GM12878 (cell line): ENCODE measurements at places on chromosomes 13 and 19.

- DNase-seq = no peak
Measured at GRCh38 chr13:112951674-112952371, 17.2 kb upstream of the MCF2L start.

DNA sequence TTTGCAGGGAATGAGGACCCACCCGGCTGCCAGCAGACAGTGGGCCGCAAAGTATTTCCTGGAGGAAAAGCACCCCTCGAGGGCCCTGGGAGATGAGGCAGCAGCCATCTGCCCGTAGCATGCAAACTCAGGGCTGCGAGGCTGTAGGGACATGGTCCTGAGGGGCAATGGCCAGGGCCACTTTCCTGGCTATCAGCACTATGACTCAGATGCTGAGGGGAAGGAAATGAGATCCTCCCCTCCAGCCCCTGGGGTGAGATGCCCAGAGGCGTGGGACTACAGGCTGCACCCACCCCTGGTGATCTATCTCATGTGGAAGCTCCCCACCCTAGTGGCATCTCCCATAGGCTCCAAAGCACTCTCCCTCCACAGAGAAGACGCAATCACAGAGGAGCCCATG is 80.1 kb downstream of the SLC7A1 start:
- no peak for DNase-seq

GRCh38 chr19:46309056-46309455 is 12.2 kb downstream of the HIF3A start:
- no peak for DNase-seq

DNA sequence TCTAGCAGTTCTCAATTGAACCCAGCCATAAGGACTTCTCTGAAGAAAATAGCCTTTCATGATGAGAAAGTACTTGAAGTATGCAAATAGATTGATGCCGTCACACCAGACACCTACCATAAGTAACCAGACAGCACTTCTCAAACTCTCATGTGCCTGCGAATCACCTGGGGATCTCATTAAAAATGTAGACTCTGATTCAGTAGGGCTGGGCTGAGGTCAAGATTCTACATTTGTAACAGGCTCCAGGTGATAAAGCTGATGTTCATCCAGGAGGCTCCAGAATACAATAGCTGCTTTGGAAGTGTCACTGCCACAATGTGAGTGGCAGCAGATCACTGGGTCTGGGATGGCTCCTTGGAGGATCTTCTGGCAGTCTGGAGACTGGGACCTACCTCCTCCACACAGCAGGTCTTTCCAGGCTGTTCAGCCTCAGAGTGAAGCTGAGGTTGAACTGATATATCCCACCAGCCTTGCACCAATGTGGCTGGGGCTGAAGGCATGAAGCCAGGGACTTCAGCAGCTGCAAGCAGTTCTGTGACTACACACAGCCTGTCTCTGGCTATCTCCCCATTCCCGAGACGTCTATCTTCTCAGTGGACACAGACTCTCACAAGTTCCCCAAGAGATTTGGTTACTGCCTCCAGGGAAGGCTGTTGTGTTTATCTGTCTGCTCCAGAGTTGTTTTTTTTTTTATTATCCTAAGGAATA is 9.1 kb downstream of the MBNL2 start:
- no peak for DNase-seq

GRCh38 chr19:53906211-53907192 is 2.6 kb upstream of the CACNG7 start:
- no peak for DNase-seq

DNA sequence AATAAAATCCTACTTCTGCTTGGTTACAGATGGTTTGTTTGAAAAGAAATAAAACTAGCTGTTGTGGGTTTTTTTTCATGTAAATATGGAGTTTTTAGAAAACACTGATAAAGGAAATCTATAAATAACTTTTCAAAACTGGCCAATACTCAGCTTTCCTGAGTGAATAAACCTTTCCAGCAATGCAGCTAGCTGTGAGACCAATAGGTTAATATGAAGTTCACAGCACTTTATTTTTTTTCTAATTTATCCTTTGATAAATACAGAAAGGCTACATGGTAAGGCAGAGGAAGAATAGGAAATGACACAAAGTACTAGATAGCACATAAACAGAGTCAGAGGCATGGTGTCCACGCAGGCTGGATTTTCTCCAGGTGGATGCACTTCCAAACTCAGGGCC is 154.0 kb downstream of the COG6 start:
- no peak for DNase-seq

DNA sequence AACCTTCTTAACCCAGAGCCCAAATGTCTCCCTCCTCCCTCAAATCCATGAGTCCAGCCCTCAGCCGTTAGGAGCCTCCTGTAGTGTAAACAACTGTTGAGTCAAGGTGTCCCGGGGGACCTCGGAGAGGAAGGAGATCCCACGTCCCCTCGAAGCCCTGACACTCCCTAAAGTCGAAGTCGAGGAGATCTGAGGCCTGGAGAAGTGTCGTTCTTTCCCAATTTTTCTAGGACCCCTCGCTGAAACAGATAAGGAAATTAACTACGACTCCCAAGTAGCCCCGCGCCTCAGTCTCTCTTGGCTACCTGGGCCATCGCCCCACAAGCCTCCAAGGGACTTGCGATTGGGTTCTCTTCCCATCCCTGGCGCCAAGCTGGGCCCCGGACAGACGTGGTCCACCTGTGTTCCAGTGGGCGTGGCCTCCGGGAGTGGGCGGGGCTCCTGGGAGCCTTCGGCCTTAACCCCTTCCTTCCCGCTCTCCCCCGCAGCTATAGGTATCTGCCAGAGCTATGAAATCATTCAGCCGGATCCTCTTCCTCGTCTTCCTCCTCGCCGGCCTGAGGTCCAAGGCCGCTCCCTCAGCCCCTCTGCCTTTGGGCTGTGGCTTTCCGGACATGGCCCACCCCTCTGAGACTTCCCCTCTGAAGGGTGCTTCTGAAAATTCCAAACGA is 869 bp downstream of the GFY start:
- no peak for DNase-seq

DNA sequence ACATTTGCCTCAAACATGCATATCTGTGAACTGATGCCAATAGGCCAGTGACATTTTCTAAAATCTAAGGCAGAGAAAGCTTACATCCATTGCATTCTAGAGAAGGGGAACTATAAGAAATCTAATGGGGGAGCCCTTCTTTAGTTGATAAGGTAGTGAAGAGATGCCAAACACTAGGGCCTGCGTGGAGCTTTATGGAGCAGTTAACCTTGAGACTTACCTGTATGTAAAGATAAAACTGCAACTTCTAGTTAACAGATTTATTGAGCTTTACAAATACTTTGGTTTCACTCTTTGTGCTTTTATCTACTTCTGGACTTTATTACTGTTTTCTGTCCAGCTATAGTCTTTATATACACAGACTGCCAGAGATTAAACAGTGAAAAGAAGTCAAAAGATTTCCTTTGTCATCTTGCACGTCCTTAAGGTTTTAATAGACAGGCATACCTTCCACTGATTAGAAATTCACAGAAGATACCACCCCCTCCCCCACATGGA is 457.6 kb downstream of the KLF12 start:
- DNase-seq = no peak

DNA sequence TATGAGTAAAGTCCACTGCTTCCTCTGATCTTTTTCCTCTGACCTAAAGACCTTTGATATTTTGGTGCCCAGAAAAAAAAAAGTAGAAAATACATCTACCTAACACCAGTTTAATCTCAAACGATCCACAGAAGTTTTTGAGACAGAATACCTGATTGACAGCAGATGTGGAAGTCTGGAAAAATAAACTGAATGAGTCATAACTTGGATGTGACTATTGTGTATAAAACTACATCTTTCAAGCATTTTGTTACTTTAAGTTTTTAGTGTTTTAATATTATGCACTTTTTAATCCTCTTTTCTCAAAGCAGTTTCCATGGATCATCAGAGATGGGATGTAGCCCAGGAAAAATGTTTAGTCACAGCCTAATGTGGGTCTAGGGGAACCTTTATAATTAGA is 216.1 kb downstream of the SLITRK1 start:
- DNase-seq = no peak

GRCh38 chr13:97335488-97336134 is 98.4 kb upstream of the RAP2A start:
- no peak for DNase-seq

- DNase-seq = no peak
Measured at GRCh38 chr13:101875717-101876393, 423.4 kb downstream of the ITGBL1 start.

GRCh38 chr19:41924151-41925145 is 3.8 kb downstream of the ERFL start:
- DNase-seq = no peak

GRCh38 chr19:50663482-50663790 is 14.2 kb downstream of the C19orf81 start:
- DNase-seq = no peak

DNA sequence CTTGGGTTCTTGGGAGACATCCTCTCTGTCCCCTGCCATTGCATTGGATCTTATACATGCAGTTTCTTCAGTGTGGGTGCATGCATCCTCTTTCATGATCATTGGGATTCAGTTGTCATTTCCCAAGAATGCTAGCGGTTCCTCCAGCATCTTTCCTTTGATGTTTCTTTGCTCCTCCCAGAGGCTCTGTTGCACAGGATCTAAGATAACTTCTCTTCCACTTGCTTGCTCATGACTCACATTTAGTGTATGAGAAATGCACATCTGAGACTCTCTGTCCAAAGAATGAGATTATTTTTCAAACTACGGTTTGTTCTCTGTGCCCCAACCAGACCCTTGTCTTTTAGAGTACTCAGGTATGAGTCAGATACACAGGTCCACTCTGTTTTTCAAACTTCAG is 197.1 kb downstream of the NDFIP2 start:
- no peak for DNase-seq

DNA sequence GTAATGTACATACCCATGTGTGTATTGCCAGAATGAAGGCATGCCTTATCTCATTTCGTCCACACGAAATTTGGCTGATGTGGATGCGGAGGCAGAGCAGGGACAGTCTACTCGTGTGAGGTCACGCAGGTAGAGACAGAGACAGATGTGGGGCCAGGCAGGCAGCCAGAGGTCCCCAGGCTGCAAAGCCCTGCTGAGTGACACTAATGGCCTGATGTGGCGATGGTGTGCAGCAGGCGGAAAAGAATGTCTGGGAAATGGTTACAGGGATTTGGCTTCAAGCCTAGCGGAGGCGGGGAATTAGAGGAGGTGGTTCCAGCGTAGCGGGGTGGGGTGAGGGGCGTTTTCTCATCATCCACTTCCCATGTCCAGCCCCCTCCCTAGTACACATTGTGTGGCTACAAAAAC is 4.2 kb upstream of the IZUMO2 start:
- no peak for DNase-seq

DNA sequence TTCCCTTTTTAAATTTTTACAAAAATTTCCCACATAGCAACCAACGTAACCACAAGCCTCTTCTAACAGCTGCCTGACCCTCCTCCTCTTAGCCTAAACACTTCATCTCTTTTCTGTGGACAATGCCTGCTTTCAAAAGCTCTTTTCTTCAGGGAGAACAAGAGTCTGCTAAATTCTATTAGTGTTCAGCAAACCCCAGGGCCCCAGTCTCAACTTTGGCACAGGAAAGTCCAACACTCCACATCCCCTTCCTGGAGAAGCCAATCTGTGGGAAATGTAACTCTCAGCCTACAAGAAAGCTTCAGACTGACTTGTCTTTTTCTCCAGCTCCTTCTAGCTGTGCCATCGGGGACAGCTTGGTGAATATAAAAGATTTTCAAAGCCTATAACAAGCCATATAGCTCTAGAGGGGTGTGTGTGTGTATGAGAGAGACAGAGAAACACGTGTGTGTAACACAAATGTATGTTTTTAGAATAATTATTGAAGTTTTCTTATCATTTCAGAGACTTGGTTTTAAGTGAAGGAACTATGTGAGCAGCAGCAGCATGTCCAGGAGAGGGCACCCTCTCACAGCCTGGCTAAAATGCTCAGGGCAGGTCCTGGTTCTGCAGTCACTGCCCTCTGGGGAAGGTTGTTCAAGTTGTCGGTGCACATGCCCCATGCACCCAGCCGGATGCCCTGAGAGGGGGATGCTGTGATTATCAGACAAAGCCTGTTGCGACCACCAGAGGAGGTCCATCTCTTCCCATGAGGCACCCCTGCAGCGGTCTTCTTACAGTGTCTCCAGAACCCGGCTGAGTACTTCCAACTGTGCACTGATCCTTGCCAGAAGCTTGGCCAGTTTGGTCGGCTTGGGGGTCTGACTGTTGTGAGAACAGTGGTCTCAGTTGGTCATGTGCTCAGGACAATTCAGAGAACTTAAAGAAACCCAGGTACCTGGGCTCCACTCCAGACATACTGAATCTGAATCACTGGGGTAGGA is 34.4 kb downstream of the CCDC70 start:
- DNase-seq = no peak

DNA sequence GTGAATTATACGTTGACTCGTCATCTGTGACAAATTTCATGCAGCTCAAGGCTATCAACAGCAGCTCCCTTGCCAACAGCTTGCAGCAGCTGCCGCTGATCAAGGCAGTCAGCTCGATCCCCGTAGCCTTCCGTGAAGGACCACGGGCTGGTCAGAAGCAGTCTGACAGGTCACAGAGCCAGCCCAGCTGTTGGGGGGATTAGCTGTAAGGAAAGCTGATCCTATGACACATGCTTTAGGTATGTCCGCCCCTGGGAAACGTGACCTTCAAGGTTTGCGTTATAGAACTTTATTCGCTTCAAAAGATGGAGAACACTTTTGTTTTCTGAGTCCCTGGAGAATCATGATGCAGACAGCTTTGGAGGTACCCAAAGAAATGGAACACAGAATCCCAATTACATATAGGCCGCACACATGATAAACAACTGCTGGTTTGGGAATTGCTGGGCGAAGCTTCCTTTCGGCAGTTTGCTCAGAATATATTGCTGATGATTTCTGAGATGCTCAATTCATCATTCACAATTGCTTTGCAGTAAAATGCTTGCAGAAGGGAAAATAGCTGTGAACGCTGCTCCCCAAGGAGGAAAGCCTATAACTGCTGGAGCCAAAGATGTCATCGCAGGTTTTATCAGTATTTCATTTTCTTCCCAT is 62.6 kb upstream of the USP29 start:
- no peak for DNase-seq

- no peak for DNase-seq
Measured at GRCh38 chr13:74921326-74921725, 560.6 kb downstream of the TBC1D4 start.

DNA sequence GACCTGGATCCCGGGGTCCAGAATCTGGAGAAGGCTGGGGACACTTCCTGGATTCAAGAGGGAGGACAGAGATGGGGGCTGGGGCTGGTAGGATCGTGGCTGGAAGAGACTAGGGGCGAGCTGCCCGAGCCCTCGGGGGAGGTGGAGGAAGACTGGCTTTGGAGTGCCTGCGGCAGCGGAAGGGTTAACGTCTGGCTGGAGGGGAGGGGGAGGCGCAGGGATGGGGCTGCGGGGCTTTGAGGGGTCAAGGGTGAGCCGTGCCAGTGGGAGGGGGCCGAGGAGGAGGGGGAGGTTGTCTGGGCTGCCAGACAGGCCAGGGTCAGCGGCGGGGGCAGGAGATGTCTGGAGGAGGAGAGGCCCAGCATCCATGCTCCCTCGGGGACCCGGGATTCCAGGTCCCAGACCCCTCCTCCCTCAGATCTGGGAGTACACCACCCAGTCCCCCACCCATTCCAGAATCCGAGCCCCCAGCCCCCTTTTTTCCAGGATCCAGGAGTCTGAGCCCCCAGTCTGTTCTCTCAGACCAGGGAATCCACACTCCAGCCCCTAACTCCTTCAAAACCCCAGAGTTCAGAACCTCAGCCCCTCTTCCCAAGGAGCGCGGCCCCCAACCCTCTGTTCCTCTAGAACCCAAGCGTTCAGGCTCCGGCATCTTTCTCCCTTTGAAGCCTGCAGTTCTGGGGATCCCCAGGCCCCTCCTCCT is 3.2 kb upstream of the SPACA6 start:
- DNase-seq = no peak

- no peak for DNase-seq
Measured at GRCh38 chr13:66693656-66694055, 536.5 kb downstream of the PCDH9 start.

GRCh38 chr19:10432736-10433130 is 12.4 kb downstream of the PDE4A start:
- no peak for DNase-seq
